ENCODE measurements at places on chromosomes 7 and 10.

GRCh38 chr7:123415625-123416024 is 118.8 kb downstream of the IQUB start:
- DNase-seq, result no peak

DNA sequence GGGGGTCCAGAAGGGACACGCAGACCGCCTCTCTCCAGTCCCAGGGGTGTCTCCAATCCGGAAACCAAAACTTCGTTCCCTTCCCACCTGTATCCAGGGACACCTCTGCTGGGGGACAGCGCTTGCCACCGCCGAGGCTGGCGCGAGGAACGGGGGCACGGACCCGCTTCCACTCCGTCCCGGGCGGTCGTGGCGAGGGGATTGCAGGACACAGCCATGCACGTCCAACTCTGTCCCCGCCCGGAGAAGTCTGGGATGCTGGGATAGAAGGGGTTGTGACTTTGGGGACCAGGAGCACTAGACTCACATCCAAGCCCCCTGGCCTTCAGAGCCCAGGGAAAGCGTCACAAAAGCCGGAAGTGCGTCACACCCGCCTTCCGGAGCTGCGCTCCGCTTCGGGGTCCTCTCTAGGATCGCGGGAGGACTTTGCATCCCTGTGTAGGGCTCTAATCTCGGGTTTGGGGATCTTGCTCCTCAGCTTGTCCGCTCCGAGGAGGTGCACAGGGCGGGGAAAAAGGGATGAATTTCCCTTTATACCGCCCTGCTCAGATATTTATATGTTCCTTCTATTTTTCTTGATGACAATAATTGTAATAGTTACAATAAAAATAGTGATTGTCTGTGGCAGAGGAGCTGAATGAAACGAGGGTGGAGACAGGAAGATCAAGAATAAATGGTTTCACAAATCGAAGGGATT is at the start of gene FAM200A:
FAM200A (minus strand) TSS at position 348 of the 697 bp plus-strand sequence. CDS start 3,707 bp downstream, outside the sequence.
- DNase-seq, result peak; percentile 89

- no peak for DNase-seq
Observed at GRCh38 chr10:71259815-71260501, 47.6 kb downstream of the UNC5B start.

GRCh38 chr7:23468526-23469149 is 1.7 kb downstream of the IGF2BP3 start:
- no peak for DNase-seq

- DNase-seq, result peak; percentile 86
Observed at GRCh38 chr7:126803060-126803665, 449.6 kb downstream of the GRM8 start.

DNA sequence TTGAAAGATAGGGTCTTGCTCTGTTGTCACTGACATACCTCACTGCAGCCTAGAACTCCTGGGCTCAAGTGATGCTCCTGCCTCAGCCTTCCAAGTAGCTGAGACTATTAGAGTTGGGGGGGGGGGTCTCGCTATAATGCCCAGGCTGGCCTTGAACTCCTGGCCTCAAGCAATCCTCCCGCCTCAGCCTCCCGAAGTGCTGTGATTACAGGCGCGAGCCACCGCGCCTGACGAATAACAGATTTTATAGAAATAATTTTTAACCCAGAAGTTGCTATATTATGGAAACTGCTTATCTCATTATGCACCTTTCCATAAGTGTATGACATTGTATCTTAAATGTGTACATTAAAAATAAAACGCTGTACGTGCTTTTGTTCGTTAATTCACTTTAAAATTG is 846 bp downstream of the ANKRD26 start:
- no peak for DNase-seq

GRCh38 chr10:129945941-129946760 is 17.9 kb downstream of the EBF3 start:
- no peak for DNase-seq

DNA sequence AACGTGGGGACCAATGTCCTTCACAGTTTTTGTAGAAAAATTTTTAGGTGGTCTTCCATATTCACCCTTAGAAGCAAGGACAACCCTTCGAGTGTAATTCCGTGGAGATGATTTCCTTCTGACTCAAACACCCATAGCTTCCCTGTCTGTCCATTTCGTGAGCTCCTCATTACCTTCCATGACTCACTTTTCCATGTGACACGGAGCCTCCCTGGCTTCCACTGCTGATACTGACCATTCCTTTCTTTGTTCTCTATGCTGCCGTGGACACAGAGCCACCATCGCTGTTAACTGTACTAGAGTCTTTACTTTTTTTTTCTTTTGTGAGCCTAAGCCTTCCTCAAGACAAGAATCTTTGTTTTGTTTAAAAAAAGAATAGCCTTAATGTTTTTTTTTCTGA is 12.5 kb upstream of the ARMS2 start:
- no peak for DNase-seq

DNA sequence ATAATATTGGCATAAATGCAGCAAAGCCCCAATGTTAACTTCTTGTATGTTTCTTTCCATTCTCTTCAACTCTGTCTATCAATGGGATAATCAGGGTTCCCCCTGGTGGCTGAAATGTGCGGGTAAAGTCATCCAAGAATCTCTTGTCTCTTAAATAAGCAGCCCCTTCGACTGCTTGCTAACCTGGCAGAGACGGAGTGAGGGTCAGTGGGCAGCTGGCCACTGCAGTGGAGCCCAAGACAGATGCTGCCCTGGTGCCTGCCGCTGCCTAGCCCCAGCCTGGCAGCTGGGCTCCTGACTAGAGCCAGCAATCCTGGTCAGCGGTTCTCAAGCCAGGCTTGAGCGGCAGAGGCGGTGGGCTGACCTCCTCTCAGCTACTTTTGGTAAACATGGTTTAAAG is 248.9 kb downstream of the COBL start:
- DNase-seq, result peak; percentile 74

GRCh38 chr7:22894546-22894945 is 71.9 kb upstream of the TOMM7 start:
- no peak for DNase-seq

GRCh38 chr7:88229302-88229995 is 9.6 kb upstream of the SRI start:
- no peak for DNase-seq

GRCh38 chr7:122515404-122515803 is 183.5 kb downstream of the RNF133 start:
- DNase-seq, result no peak

GRCh38 chr10:128322106-128322505 is 195.9 kb upstream of the MKI67 start:
- DNase-seq, result no peak

- no peak for DNase-seq
Observed at GRCh38 chr7:45971661-45972175, 50.6 kb upstream of the IGFBP3 start.

DNA sequence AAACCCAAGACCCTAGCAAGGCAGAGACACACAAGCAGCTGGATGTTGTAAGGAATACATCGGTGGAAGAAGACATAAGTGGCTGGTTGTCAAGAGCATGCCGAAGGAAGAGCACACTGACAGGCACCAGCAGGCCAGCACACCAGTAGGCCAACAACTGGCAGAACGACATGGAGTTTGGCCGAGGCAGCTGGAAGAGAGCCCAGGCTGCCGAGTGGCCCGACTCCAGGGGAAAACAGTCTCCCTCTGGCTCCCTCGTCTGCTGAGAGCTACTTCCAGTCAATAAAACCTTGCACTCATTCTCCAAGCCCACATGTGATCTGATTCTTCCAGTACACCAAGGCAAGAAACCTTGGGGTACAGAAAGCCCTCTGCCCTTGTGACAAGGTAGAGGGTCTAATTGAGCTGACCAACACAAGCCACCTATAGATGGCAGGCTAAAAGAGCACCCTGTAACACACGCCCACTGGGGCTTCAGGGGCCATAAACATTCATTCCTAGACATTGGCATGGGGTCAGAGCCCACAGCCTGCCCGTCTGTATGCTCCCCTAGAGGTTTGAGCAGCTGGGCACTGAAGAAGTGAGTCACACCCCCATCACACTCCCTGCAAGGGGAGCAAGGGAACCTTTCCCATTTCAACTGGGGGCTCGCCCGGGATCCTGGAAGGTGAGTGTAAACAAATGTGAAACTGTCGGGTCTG is 14.7 kb upstream of the TNS3 start:
- DNase-seq, result no peak

- peak; percentile 75 for DNase-seq
Observed at GRCh38 chr7:142412551-142413193, 154.8 kb upstream of the PRSS58 start.

GRCh38 chr7:151806204-151806603 is 70.7 kb downstream of the PRKAG2 start:
- no peak for DNase-seq
